Activated T-cell treated with anti-CD3 and anti-CD28 coated beads for 48 hours (primary cell): ENCODE measurements at places on chromosomes 6 and 20.

- DNase-seq, result peak; percentile 74
Measured at GRCh38 chr20:58692579-58693225, at the start of gene NPEPL1. Gene NPEPL1 (plus strand): TSS chr20:58692800. CDS start chr20:58692901, 101 bp downstream.

GRCh38 chr6:39298061-39298460, 16.2 kb downstream of the KCNK17 start:
- DNase-seq, result no peak

- DNase-seq, result no peak
Measured at GRCh38 chr6:144745439-144745838, 460.3 kb downstream of the UTRN start.

- DNase-seq, result no peak
Measured at GRCh38 chr20:57872816-57873409, 163.1 kb upstream of the PMEPA1 start.

- DNase-seq, result no peak
Measured at GRCh38 chr6:4295058-4295782, 159.8 kb upstream of the ECI2 start.

GRCh38 chr20:44024820-44025580, 110.3 kb downstream of the TOX2 start:
- DNase-seq, result no peak

DNA sequence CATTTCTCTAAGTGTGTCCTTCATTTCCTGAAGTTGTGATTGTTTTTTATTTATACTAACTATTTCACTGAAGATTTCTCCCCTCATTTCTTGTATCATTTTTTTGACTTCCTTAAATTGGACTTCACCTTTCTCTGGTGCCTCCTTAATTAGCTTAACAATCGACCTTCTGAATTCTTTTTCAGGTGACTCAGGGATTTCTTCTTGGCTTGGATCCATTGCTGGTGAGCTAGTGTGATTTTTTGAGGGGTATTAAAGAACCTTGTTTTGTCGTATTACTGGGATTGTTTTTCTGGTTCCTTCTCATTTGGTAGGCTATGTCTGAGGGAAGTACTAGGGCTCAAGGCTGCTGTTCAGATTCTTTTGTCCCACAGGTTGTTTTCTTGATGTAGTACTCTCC, 92.8 kb downstream of the ESR1 start:
- no peak for DNase-seq

DNA sequence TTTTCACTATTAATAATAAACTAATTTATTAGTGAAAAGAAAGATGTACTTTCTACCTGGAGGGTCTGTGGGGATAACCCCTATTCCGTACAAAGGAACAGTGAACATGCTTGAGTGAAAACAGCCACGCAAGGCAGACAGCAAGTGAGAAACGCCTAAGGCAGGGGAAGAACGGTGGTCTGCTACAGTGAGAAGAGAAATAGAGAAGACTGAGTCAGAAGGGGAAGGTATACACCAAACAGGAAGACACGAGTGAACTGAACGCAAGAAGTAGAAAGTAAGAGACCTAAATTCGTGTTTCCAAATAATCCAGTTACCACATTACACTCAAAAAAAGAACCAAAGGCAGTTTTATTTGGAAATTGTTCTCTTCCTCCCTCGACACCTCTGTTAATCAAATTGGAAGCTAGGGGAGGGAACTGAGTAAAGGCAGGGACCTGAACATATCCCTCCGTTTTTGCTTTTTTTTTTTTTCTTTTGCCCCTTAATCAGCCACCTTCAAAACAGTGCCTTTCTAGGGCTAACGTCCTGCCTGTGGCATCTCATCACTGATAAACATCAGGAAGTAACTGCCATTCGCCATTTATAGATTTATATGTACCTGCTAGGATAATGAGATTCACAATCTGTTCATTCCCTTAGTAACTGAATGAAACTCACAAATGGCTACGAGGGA, 48.9 kb downstream of the ATXN1 start:
- DNase-seq, result no peak

- no peak for DNase-seq
Measured at GRCh38 chr6:170150590-170150945, 140.3 kb downstream of the DLL1 start.

GRCh38 chr6:37695273-37695672, 2.4 kb downstream of the MDGA1 start:
- DNase-seq, result no peak

DNA sequence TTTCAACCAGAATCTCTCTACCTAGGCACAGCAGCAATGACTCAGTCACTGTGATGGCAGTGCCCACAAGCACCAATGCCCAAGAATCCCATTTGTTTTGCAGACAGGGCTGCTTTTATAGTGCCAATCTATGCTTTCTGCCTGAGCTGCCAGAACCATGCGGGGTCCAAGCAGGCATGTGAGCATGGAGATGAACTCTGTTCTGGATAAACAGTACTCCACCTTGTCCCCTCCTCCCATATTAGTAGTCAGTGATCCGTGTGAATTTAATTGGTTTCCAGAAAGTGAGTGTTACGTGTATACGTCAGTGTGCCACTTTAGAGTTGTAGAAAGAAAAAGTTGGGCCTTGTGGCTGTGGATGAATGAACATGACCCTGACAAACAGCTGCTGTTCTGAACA, 79.4 kb downstream of the SASH1 start:
- DNase-seq, result no peak

GRCh38 chr6:30101444-30102413, 11.2 kb downstream of the TRIM31 start:
- peak; percentile 69 for DNase-seq

DNA sequence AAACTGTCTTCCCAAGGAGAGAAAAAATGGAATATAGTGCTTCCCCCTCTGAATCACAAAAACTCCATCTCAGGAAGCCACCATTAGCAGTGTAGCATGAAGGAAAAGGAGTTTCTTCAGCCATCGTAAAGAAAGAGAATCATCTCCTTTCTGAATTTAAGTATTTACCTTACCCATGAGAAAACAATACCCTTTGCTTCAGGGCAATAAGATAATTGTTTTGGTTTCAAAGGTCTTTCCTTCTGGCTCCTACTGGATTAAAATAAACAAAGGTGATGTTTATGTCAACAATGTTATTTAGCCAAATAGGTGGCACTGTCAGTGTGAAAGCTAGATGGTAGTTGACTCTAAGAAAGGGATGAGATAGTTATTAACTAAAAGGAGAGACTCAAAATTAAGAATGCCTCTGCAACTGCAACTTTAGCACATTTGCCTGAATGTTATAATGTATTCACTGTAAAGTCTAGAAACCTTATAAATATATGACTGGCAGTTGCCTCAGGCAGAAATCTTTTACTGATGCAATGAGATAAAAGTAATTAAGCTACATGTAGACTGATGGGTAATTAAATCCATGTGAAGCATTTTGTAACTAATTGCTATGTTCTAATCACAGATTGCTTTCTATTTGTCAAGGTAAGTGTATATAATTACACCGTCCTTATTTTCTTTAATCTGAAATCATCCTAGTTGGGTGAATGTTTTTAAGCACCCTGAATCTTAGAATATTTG, 399.0 kb downstream of the CDKAL1 start:
- no peak for DNase-seq
